Nasal cavity respiratory epithelium epithelial cell of viscerocranial mucosa (primary cell): ENCODE measurements at places on chromosomes 11 and 22. TPM values are rescaled to one million over a fixed set of nuclear protein-coding genes. Genes with fewer than 3 reads are reported as not detected.

C22orf31 gene
- not detected in 2 replicates for total RNA-seq

ACTN3 gene
- total RNA-seq, result under 0.01 TPM in 1 of 2 replicates, not detected in the other

YAP1 gene
- 195 and 207 TPM in 2 replicates for total RNA-seq

CALCA gene
- total RNA-seq, result not detected in 2 replicates

ALDH3B1 gene
- 1.0 and 3.0 TPM in 2 replicates for total RNA-seq

TPBGL gene
- not detected in 2 replicates for total RNA-seq

RCOR2 gene
- 1.7 and 4.7 TPM in 2 replicates for total RNA-seq

LSP1 gene
- 0.21 and 0.34 TPM in 2 replicates for total RNA-seq

HSCB gene
- total RNA-seq, result 10.5 and 24.6 TPM in 2 replicates

GSC2 gene
- not detected in 2 replicates for total RNA-seq

CAVIN3 gene
- 7.0 and 18.5 TPM in 2 replicates for total RNA-seq

CCDC73 gene
- under 0.01 and 0.14 TPM in 2 replicates for total RNA-seq

RPS19BP1 gene
- 39.7 and 78.6 TPM in 2 replicates for total RNA-seq

CD82 gene
- 42.0 and 212 TPM in 2 replicates for total RNA-seq

DBX1 gene
- not detected in 2 replicates for total RNA-seq

AASDHPPT gene
- total RNA-seq, result 70.1 and 80.5 TPM in 2 replicates

KIRREL3 gene
- total RNA-seq, result not detected in 2 replicates

KRTAP5-7 gene
- total RNA-seq, result not detected in 2 replicates

ANO9 gene
- 4.4 and 15.9 TPM in 2 replicates for total RNA-seq
